ENCODE measurements at places on chromosomes 4 and X.

GRCh38 chr4:120055162-120055561 lies 11.5 kb downstream of the MAD2L1 start:
- DNase-seq: no peak

GRCh38 chrX:102976286-102976685 lies 39.2 kb downstream of the RAB40AL start:
- DNase-seq: no peak

GRCh38 chr4:76592460-76592859 lies 157.4 kb downstream of the SHROOM3 start:
- DNase-seq: no peak

DNA sequence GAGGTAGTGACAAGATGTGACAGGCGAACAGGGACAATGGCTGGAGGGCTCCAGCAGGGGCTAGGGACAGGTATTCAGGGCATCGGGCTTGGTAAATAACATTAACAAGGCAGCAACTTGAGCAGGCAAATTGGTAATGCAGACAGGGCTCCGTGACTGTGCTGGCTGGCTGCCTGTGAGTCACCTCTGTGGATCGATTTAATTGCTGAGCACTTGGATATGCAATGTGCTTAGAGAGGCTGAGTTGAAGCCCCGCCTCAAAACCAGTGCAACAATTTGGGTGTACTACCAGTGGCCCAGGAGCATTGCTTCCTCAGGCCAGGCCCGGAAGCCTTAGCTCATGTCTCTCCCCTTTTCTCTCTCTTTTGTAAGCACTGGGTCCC lies 19.5 kb downstream of the CNGA2 start:
- no peak for DNase-seq

GRCh38 chrX:115362334-115363095 lies 73.0 kb downstream of the LUZP4 start:
- no peak for DNase-seq

All from CD4-positive, alpha-beta T cell treated with Interferon gamma for 1 hour (primary cell).